ENCODE measurements at places on chromosomes 12 and 14.

- DNase-seq, result no peak
Observed at GRCh38 chr14:105218611-105219010, 29.7 kb upstream of the BTBD6 start.

DNA sequence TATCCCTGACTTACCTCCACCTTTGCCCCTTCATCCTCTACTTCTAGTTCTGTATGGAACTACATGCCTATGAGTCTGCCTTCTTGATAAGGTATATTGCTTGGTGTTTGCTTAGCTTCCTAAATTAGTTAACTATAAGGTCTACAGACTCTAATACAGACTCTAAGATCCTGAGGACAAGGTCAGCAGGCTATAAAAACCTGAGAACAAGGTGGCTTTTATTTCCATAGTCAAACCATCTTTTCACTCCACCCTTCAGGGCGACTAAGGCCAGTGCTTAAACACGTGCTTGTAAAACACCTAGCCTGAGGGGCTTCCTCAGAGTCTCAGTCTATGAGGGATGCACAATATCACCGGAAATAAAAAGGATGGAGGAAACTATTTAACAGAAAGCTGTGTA is 36.1 kb upstream of the COL2A1 start:
- no peak for DNase-seq

DNA sequence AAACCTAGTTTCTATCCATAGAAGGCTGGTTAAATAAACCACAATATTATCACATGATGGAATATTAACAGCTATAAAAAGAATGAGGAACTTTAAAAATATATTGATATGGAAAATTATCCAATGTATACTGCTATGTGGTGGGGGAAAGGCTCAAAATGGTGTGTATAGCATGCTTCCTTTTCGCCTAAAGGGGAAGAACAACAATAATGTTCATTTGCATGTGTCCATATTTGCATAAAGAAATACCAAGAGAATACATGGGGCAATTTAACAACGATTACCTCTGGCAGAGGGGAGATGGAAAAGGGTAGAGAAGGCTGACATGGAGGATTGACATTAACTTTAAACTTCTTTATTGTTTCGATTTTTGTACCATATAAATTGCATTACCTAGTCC is 121.3 kb upstream of the PARP11 start:
- DNase-seq, result no peak

DNA sequence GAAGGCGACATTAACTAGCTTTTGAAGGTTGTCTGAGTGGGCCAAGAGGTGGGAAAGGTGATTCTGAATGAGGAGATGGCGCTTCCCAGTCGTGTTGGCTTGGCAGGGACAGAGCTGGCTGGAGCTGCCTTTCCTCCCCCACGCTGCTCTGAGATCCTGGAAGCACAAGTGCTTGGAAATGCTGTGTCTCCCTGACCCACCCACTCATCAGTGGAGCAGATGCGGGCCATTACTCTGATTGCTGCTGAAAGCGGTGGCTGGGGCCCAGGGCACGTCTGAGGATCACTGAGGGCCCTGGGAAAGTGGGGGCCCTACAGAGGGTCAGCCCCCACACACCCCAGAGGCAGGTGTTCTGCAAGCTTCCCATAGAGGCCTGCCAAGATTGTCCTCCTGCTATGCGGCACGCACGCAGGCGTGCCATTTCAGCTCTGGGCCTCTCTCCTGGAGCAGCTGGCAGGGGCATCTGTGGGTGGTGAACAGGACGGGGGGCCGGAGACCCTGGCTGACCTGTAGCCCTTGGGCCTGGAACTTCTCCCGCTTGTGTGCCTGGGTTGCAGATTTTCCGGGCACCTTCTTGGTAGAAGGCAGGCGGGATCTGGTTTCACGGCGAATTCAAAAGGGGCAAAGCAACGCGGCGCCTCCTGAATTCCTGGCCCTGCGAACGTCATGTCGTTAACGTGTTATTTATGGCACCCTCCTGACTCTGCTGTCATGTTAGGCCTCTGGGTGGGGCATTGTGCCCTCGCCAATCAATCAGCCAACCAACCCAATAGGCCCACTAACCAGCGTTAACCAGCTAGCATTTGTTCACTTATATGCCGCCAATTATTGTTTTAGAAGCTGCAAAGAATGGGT is 133.8 kb upstream of the TBX3 start:
- no peak for DNase-seq

GRCh38 chr14:71348394-71348793 is 441.1 kb downstream of the PCNX1 start:
- no peak for DNase-seq
